ENCODE measurements at places on chromosomes 4 and X. TPM values are rescaled to one million over a fixed set of nuclear protein-coding genes. Genes with fewer than 3 reads are reported as not detected.

SOX3 gene
- total RNA-seq = not detected

DNA sequence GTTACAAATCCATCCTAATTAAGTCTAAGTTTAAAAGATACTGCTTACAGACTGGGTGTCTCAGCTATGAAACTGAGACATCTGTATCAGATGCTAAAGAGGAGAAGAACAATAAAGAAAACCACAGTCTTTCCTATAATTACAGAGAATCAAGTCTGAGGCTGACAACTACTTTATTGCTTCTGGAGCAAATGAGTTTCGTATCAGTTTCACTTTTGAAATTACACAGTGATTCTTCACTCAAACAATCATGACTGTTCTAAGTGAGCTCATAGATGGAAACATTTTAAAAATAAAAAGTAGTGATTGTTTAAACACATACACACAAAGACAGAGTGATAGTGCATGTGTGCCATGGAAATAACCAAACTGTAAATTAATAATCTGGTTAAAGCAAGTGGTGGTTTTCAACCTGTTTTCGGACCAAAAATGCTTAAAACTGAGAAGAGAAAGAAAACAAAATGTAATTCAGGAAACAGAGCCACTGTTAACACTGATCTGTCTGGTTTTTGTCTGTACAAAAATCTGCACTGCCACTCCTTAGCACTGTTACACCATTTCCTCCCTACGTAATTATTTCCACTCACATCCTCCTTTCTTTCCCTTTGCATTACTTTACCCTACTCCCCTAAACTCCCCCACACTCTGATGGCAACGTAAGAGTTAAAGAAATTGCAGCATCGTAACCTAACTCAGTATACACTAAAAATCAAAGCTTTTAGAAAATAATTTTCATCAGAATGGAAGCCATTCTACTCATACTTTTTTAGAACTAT lies 12.5 kb downstream of the RFC1 start:
- H3K36me3 ChIP-seq = peaks cover 20% of the 10 kb centered on the region
- no peaks in the 10 kb centered on the region for H3K27me3 ChIP-seq
- H3K27ac ChIP-seq = peak overlapping the region; percentile 55
- no peak overlapping the region for H3K4me3 ChIP-seq

ITIH6 gene
- total RNA-seq = not detected

DNA sequence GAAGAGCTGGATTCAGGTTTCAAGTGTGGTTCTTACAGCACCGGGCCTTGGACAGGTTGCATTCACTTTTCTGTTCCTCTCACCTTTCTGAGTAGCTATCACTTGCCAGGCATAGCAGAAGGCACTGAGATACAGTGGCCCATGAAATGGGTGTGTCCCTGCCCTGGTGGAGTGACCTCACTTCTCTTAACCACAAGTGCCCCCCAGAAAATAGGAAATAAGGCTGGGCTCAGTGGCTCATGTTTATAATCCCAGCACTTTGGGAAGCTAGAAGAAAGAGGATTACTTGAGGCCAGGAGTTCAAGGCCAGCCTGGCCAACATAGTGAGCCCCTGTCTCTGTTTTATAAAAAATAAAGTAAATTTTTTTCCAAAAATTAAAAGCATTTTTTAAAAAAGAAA lies 101.7 kb upstream of the KIT start:
- DNase-seq = no peak
- H3K27me3 ChIP-seq = no peaks in the 10 kb centered on the region
- no peaks in the 10 kb centered on the region for H3K36me3 ChIP-seq
- no peak overlapping the region for H3K4me3 ChIP-seq

DNA sequence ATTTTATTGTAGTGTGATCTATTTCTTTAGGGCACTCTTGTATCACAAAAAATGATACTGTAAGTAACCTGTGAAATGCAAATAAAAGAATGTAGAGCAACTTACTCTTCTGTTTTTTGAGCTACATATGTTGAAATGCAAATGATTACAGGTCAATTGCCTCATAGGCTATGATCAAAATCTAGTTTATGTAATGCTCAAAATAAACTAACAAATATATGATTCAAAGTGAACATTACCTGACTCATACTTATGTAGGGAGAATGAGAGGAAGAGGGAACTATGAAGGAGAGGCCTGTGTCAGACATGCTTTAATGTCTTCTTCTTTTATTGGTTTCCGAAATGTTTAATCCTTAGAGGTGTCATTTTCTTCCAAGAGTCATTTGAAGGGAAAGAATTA lies 5.0 kb upstream of the RPS6KA3 start:
- peaks cover 23% of the 10 kb centered on the region for H3K4me1 ChIP-seq
- H3K36me3 ChIP-seq = no peaks in the 10 kb centered on the region
- no peak overlapping the region for H3K4me3 ChIP-seq
- peak; percentile 44 for DNase-seq

All from PC-9 (cell line).